ENCODE measurements at places on chromosomes 13 and 19. TPM values are rescaled to one million over a fixed set of nuclear protein-coding genes. Genes with fewer than 3 reads are reported as not detected.

DNA sequence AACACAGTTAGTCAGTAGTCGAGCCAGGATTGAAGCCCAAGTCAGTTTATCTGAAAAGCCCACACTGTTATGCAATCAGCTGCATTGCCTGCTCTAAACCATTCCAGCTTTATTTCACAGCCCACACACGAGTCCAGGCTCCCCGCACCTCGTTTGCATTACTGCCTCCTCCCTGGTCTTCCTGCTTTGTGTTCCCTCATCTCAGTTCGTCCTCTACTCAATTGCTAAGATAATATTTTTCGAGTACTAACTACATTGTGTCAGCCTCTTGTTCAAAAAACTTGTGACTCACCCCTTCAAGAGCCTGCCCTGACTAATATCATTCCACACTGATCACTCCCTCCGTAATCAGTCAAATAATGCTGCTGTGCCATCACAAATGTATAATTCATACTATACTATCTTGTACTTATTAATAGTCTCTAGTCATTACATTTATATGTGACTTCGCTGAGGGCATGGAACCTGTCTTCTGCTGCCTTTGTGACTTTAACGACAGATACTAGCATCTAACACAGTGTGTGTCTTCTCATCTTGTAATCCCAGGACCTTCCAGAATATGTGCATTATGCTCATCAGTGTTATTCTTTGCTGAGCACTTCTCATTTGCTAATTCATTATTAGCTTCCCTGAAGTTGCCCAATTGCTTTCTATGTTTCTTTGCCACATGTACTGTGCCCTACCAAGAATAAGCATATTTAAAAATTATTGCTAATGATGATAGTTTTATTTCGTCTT lies 26.2 kb upstream of the WDFY2 start:
- DNase-seq, result peak; percentile 70

DNA sequence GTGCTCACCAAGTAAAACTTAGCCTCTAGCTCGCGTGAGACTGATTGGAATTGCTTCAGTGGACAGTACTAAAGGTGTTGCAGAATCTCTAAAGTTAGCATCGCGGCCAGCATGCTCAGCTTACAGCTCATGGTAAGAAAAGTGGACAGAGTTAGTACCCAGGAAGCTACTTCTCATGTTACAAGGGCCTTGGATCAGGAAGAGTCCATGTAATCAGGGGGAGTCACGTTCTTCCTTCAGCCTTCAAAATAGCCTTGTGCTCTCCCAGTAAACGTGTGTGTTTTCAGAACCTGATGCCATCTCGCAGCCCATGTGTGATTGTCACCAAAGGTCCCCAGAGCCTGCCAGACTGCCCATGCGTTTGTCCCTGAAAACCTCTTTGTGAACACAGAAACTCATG lies 195.8 kb upstream of the RNF113B start:
- DNase-seq, result peak; percentile 47

- DNase-seq, result no peak
Observed at GRCh38 chr13:108812661-108813060, 183.2 kb downstream of the MYO16 start.

- no peak for DNase-seq
Observed at GRCh38 chr19:11031421-11032070, 57.7 kb upstream of the LDLR start.

- peak; percentile 46 for DNase-seq
Observed at GRCh38 chr19:54469496-54469934, 3.6 kb downstream of the CDC42EP5 start.

The ZBTB32 gene
- not detected for polyA plus RNA-seq

- DNase-seq, result no peak
Observed at GRCh38 chr13:108214441-108215271, 680 bp downstream of the LIG4 start.

The OVOL3 gene
- not detected for polyA plus RNA-seq

DNA sequence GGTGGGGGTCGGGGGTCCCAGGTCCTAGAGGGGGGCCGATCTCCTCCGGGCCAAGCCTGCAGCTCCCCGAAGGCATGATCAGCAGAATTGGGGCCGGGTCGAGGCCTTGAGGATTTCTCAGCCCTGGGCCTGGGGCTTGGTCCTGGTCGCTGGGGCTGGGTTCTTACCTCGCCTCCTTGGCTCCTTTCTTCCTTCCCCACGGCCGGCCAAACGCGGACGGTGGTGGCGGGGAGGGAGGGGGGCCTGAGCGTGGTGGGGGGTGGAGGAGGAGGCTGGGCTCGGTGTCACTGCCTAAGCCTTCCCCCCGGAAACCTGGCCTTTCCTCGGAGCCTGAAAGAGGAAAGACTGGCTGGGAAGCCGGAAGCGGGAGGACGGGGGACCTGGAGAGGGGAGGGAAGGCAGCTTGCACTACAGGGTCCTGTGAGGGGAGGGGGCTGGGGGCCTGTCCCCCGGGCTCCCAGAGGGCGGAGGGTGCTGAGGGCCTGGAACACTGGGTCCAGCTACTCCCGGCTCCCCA lies at the start of gene ZNF579:
TSS of gene ZNF579 (minus strand) at position 221 of the 517 bp plus-strand sequence. CDS start 1,209 bp downstream, outside the sequence.
- DNase-seq, result peak; percentile 93

- no peak for DNase-seq
Observed at GRCh38 chr13:113203507-113204377, 4.7 kb downstream of the PCID2 start.

GRCh38 chr13:24100188-24100587 lies 60.3 kb upstream of the SPATA13 start:
- no peak for DNase-seq

- DNase-seq, result peak; percentile 88
Observed at GRCh38 chr19:33302175-33302973, at the start of gene CEBPA. TSS of gene CEBPA (minus strand) at chr19:33302534. CDS start at chr19:33302414, 120 bp downstream.

The METTL21C gene
- 44.9 TPM for polyA plus RNA-seq

DNA sequence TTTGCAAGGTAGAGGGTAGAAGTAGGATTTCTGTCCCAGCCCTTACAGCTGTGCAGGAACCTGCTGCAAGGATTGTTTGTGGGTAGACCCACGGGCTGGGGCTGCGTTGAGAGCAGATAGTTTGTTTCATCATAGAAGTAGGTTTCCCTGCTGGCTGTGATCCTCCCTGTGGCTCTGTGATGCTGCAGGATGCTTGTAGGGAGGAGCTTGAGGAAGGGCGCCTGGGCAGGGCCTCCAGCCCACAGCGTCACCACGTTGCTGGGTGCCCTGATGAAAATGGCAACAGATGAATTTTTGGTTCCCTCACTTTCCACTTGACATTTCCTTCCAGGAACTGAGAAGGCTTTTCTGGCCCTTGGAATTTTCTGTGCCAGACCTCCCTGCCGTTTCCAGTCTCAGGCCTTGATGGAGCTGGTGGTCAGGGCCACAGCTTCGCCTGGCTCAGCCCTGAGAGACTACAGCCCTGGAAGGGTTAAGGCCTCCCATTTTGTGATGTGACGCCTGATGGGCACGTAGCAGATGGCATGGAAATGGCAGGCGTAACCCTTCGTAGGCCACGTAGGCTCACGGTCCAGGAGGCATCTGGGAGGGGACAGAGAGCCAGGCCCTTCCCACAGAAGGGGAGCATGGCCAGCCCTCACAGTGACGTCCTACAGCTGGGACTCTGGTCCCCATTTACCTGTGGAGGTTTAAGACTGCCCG lies 42.2 kb downstream of the GATAD2A start:
- no peak for DNase-seq

The TICAM1 gene
- 4.8 TPM for polyA plus RNA-seq

DNA sequence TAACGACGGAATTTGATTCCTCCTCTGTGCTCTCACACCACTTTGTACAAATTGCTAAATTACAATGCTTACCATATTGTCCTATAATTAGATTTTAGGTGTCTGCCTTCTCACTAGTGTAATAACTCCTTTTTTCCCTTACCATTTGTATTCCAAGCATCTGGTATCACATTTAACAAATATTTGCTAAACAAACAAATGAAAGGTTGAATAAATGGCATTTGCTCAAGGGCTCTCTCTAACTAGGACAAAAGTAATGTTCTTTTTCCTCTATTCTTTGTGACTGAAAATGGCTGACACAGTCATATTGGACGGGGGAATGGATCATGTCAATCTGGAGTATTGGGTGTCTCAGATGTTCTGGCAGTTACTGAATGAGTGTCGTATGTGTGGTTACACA lies 99.7 kb downstream of the ENOX1 start:
- DNase-seq, result no peak

DNA sequence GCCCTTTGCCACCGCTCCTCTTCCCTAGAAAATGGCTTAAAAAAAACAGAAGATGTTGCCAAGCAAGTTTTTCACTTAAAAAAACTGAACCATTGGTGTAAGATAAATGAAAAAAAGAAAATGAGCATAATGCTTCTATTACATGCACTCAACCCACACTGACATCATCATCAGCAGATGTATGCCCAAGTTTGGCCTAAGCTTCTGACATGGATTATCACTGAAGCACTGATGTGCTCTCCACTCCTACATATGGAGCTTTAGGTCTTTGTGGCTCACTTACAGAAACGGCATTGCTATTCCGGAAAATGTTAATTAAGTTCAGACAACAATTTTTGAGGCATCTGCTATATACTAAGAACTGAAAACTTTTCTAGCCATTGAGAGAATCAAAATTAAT lies 8.0 kb downstream of the RXFP2 start:
- DNase-seq, result no peak

DNA sequence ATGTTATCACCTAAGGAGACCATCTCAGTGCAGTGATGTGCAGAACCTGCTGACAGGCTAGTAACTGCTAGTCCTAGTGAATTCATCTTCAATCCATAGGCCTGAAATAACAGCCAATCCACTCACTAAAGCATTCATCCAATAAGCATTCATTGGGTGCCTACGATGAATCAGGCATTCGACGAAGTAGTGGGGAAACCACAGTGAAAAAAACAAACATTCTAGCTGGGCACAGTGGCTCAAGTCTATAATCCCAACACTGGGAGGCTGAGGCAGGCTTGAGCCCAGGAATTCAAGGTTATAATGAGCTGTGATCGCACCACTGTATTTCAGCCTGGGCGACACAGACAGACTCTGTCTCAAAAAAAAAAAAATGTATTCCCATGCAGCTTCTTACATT lies 135.6 kb downstream of the RNF17 start:
- DNase-seq, result no peak

- DNase-seq, result no peak
Observed at GRCh38 chr13:68380041-68380973, 1150.2 kb upstream of the PCDH9 start.

The MIR17HG gene
- polyA plus RNA-seq, result 1.5 TPM

- no peak for DNase-seq
Observed at GRCh38 chr13:33636955-33637670, 180.8 kb upstream of the RFC3 start.

- DNase-seq, result no peak
Observed at GRCh38 chr19:35712567-35713505, 5.0 kb upstream of the KMT2B start.

The PEAK3 gene
- polyA plus RNA-seq, result 0.08 TPM

The DEDD2 gene
- polyA plus RNA-seq, result 13.2 TPM

- no peak for DNase-seq
Observed at GRCh38 chr19:6724631-6725492, 4.4 kb upstream of the C3 start.

The POGLUT2 gene
- polyA plus RNA-seq, result 33.4 TPM

DNA sequence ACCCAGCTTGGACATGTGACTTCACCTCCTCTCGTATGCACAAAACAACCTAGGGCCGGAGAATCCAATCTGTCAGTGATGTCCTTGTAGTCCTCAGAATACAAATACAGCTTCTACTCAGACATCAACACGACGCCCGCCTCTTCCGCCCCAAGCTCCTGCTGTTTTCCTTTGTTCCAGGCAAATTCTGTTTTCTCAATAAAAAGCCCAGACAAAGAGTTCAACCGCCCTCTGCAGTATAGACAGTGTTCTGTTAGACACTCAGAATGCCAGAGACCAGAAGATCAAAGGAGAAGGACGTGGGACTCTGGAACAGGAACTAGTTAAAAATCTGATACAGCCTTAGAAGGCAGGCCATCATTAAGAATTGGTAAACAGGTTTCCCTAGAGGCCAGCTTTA lies 42.0 kb upstream of the GGACT start:
- no peak for DNase-seq

The FLT3LG gene
- 4.6 TPM for polyA plus RNA-seq

- no peak for DNase-seq
Observed at GRCh38 chr19:41050426-41050825, 37.8 kb upstream of the CYP2A13 start.

GRCh38 chr13:91323349-91323748 lies 24.1 kb upstream of the MIR17HG start:
- DNase-seq, result no peak

DNA sequence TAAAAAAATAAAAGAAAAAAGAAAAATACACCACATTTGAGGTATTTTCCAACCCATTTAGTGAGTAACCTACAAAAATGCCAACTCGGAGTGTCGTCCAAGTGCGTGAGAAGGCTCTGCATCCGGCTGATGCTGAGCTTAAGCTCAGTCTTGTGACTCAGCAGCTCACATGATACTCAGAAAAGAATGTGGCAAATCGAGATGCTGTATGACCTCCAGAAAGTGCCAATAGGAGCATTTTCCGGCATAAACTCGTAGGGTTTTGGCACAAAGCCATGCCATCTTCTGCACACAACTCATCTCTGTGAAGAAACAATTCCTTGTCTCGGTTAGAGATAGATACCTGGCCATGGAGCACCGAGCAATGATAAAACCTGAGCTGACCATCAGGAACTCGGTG lies 58.5 kb downstream of the TRPM4 start:
- no peak for DNase-seq

- DNase-seq, result no peak
Observed at GRCh38 chr13:58712191-58712590, 1080.6 kb downstream of the PCDH17 start.

The GRIN2D gene
- 1.1 TPM for polyA plus RNA-seq

DNA sequence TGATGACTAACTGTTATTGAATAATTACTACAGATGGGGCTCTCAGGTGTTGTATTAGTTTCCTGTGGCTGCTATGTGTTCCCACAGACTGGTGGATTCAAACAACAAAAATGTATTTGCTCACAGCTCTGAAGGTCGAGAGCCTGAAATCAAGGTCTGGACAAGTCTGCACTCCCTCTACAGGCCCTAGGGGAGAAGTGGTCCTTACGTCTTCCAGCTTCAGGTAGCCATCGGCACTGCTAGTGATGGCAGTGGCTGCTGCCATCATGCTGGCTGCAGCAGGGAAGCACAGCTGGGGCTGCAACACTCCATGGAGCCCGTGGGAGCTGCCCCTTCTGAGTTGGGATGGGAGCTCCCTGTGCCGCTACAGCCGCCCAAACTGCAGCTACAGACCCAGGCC lies 1.9 kb downstream of the TEX26 start:
- no peak for DNase-seq

The ZNF491 gene
- polyA plus RNA-seq, result 3.1 TPM

- no peak for DNase-seq
Observed at GRCh38 chr13:50914848-50915247, 5.3 kb downstream of the RNASEH2B start.
